ENCODE measurements at places on chromosomes 11 and 22. TPM values are rescaled to one million over a fixed set of nuclear protein-coding genes. Genes with fewer than 3 reads are reported as not detected.

Gene CD81
- 153 TPM for total RNA-seq

Gene MOV10L1
- not detected for total RNA-seq

Gene OR52K1
- total RNA-seq: not detected

Gene TREH
- total RNA-seq: not detected

Gene LYVE1
- total RNA-seq: not detected

Gene POU2AF1
- total RNA-seq: 10.5 TPM

Gene ZFP91
- total RNA-seq: 43.2 TPM

Gene DNAJB7
- total RNA-seq: not detected

Gene MPPED1
- total RNA-seq: not detected

Gene RNF215
- total RNA-seq: 12.3 TPM

Measured in T-helper 17 cell (primary cell).